ENCODE measurements at places on chromosomes 11 and 22.

DNA sequence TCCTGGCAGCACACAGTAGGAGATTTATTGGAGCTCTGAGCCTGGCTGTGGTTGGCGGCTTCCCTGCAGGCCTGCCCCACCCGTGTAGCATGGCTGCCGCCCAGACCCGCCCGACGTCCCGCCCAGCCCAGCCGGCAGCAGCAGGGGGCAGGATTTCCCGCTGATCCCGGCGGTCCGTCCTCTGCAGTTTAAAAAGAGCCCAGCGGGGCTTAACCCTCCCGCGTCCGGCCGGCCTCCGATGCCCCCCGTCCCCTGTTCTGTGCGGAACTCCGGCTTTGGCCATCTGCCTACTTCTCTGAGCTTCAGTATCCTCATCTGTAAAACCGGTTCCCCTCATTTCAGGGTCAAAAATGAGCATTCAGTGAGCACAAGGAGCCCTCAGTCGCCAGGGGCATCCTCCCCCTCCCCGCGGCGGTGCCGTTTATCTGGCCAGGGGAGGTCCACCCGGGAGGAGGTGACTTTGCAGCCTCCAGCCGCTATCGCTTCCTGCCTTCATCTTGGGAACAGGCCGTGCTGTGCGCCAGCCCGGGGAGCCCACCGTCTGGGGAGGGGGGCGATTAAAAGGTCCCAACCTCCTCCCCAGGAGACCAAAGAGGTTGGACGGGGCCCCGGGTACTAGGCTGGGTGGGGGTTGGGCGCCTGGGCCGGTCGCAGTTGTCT is at the start of gene GAS2L1:
TSS of gene GAS2L1 (plus strand) at position 476 of the 660 bp plus-strand sequence. CDS start 1,456 bp downstream, outside the sequence.
- peak; percentile 61 for DNase-seq

DNA sequence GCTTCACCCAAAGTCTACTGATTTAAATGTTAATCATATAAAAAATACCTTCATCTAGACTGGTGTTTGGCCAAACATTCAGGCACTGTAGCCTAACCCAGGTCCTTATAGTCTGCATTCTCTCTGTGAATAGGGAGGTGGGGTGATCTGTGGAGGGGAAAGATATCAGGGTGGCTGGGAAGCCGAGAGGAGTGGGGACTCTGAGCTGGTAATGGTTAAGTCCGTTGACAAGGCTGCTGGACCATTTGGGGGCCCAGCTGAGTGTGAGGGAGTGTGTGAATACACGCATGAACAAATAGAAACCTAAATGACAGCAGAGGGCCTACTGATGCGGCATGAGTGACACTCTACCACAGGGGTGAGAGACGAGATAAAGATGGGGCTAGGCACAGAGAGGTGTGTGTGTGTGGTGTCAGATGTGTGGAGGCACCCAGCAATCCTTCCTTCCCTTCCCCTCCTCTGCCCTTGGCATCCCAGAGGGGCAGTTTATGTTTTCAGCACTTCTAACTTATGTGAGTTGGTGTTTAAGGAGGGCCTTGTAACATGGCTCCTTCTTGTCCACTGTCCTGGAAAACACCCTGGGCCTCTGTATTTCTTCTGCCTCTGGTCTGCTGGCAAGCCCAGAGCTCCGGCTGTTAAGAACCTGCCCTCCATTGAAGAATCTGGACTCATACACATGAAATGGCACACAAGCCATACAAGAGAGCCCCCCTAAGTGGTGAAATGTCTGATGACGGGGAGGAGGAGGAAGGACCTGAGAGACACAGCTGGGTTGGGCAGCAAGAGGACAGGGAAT is 249.1 kb upstream of the TBCEL start:
- no peak for DNase-seq

GRCh38 chr11:19474954-19475721 is 234.4 kb upstream of the E2F8 start:
- DNase-seq: peak; percentile 38

DNA sequence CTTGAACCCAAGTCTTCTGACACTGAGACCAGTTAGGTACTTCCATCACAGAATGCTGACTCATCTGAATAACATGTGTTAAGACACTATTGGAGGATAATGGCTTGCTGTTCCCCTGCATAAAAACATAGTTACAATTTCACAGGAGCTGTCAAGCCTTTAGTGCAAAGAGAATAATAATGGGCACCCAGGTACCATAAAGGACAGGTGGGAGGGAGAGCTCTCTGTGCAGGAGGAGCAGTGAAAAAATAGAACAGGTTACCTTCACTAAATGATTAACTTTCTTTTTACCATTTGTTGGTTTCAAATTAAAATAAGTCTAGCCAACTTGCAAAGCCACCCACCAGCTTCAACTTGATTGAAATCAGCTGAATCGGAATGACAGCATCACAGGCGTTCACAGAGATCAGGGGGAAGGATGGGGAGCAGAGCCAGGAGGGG is 173.2 kb downstream of the DSCAML1 start:
- no peak for DNase-seq

- DNase-seq: no peak
Observed at GRCh38 chr11:72535194-72535547, 100.8 kb upstream of the CLPB start.

DNA sequence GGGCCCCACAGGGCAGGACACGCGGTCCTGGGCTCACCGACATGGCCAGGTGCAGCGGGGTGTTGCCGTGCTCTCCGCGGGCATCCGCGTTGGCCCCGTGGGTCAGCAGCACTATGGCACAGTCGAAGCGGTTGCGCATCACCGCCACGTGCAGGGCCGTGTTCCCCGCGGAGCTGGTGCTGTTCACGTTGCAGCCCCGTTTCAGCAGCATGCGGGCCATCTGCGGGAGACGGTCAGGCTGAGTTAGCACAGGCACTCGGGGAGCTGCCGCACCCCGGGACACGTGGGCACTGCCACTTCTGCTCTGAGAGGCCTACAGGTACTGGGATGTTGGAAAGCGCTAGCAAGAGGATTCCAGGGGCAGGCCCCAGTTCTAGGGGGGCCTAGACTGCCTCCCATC is 22.3 kb upstream of the BAIAP2L2 start:
- DNase-seq: no peak

DNA sequence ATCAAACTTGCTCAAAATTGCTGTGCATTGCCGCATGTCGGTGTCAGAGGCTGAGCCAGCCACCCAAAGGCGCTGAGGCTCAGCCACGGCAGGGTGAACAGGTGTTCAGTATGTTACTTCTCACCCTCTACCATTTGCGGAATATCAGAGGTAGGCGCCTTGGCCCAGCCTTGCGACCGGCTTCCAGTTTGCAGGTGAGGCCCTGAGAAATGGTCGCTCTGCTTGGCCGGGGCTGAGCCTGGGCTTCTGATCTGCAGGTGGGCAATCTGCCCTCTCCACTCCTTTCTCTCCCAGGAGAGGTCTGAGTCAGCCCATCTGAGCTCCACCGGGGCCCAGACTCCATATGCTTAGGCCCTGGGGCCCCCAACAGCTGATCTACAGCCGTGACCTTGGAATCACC is 71.0 kb downstream of the RPS6KA4 start:
- DNase-seq: no peak

DNA sequence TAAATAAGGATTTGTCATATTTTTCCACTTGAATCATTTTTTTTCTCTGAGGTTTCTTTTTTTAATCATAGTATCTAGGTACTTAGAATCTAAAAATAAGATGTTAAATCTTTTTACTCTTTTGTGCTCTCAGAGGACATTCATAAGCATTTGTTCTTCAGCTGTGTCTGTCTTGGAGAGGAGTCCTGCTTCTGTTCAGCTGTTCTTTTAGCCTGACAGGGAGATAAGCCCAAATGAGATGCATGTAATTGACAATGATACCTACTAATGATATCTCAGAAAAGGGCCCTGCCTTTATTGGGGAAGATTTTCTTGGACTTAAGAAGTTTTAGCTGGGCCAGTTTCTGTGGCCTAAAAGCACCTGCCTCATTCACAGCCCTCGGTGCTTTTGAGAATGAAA is 156.9 kb downstream of the NCAM1 start:
- DNase-seq: no peak

DNA sequence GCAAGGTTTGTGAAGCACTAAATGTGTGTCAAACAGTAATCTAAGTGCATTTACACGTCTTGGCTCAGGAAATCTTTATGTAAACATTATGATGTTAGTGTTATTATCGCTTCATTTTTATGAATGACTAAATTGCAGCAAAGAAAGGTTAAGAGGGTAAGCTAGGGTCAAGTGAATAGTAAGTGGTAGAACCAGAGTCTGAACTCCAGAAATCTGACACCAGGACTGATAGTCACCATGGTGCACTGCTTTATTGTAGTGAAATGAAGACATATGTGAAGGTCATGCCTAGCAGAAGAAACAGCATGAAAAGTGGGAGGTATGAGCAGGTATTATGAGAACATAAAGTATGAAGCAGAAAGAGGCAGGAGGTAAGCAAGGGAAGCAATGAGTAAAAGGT is 368.7 kb upstream of the TENM4 start:
- no peak for DNase-seq

DNA sequence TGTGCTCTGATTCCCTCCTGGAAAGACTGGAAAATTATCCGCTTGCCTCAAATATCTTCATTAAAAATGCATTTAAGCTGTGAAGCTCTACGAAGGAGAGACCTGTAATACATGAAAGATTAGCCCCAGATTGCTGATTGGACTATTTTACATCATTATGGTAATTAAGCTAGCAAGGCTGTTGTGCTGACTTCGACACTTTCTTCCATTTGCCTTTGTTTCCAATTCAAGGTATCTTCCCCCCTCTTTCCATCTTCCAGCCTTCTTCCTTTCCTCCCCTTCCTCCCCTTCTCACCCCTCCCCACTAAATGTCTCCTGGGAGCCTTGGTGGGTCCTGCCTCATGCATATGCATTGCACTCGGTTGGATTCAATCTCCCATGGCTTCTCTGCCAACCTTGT is 710.8 kb downstream of the OPCML start:
- no peak for DNase-seq

- no peak for DNase-seq
Observed at GRCh38 chr11:13595166-13595565, 73.3 kb upstream of the FAR1 start.

DNA sequence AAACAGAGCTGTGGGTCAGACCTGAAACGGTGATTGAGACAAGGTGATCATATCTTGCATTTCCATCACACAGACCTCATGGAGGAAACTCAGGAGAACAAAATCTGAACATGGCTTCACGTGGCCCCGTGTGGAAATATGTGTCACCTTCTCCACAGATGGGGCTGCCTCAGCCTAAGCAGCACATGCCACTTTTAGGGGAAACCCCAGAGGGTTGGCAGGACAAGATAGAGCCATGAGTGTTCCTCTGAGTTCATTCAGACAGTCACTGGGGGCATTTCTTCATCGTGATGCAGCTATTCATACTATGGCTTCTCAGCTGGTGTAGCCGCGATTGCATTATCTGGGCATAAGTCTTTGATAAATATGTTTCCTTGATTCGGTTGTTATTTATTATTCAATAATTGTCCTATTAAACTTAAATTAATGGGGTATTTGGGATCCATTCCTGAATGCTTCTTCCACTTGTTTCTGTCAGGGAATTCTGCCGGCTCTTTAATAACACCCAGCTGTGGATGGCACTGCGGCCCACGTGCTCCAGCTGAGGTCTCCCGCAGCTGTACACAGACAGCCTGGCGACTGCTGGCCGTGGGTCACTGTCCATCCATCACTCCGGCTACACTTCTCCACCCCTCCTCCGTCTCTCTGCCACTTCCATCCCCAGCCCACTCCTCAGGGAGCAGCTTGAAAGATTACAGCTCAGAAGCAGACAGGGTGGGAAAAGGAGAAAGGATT is 485.1 kb downstream of the OPCML start:
- no peak for DNase-seq

GRCh38 chr11:121961321-121961801 is 154.7 kb downstream of the BLID start:
- DNase-seq: no peak

DNA sequence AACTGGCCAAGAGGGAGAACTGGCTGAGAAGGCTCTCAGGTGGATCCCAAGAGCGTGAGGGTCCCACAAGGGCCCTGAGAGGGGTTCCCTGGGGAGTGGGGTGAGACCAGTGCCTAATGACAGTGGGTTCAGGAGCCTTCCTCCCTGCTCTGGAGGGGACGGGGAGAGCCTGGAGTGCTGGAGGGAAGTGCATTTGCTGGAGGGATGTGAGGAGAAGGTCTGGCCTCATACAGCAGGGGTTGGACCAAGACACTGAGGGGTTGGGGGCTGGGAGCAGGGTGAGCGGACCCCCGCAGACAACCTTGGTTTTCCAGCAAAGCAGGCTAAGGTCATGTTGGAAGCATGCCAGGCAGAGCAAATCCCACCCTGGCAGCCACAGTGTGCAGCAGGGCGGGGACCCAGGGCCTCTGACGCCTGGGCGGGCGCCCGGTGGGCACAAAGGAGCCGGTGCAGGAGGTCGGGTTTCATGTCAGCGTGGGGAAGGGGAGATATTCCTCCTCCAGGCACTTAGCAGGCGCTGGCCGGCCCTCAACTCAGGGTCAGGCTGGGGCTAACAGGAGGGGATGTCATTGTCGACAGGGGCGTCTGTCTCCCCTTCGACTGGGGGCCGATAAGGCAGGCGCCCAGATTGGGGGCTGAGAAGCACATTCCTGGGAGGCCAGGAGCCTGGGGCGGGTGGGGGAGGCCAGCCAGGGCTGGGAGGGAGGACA is 3.1 kb upstream of the DERL3 start:
- DNase-seq: no peak

- DNase-seq: peak; percentile 31
Observed at GRCh38 chr11:9264316-9265210, 587 bp downstream of the DENND5A start.

DNA sequence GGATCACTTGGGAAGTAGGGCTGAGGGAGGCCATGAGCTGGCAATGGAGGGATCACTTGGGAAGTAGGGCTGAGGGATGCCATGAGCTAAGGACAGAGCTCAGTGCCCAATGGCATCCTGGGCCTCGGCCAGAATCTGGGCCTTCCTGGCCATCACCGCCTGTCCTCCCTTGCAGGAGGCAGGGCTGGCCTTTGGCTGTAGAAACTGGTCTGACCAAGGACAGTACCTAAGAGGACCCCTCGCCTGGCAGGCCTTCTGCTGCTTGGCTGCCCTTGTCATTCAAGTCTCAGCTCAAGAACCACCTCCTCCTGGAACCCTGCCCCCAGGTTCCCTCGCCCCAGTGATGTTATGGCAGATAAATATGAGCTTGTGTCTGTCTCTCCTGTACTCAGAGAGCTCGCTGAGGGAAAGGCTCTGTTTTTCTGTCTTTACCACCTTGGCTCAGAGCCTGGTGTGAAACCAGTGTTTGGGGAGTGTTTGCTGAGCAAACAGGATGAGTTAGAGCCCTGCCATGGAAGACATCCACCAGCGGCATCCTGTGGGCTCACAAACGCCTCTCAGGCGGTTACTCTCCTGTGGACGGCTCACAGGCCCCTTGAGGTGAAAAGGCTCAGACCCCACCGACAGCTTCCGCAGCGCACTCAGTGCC is 19.3 kb upstream of the RASL10A start:
- no peak for DNase-seq

GRCh38 chr11:112354364-112354763 is 93.7 kb upstream of the PLET1 start:
- no peak for DNase-seq

- DNase-seq: no peak
Observed at GRCh38 chr11:75574698-75575602, 12.9 kb downstream of the SERPINH1 start.

DNA sequence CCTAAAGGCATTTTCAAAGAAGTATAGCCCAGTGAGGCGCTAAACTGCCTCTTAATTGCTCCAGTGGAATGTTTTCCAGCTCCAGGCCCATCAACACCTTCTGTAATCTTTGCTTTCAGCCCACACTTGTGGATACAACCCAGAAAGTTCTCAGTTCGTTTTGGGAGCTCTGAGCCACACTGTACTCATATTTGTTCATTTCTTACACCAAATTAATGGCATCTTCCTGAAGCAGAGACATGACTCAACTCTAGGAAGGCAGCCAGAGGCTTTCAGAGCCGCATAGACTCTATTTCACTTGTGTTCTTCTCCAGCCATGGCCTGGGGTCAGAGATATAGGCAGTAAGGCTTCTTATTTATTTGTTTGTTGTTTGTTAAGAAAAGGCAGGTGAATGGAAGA is 175.5 kb upstream of the NCAM1 start:
- DNase-seq: no peak
